ENCODE measurements at places on chromosomes 13 and 19.
A peak's percentile ranks its signal among the peaks of the same experiment; 100 is the strongest.

DNA sequence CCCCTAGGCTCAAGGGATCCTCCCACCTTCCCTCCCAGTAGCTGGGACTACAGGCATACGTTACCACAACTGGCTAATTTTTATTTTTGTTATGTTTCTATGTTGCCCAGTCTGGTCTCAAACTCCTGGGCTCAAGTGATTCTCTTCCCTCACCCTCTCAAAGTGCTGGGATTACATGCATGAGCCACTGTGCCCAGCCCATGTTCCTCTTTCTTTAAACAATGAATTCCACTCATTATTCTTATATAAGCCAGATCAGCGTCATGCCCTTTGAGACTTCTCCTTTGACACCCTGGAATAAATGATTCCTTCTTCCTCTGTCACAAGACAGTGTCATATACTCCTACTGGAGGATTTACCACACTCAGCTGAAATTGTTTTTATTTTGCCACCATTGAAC is 519.9 kb upstream of the SPRY2 start:
- DNase-seq, result no peak

DNA sequence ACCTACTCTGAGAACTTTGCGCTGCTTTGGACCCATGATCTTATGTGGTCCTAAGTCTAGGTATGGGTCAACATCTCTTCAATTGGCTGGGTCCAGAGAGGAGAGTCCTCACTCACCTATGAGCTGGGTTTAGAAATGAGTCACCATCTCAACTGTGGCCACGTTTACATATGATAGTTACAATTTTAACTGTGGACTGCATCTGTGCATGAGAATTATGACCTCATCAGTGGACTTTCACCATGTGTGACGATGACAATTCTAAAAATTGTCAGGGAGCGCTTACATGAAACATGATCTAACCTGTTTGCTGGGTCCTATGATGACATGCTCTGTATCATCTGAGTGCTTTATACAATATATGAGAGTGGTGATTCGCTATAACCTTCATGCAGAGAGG is 12.7 kb upstream of the ZNF724 start:
- no peak for DNase-seq

DNA sequence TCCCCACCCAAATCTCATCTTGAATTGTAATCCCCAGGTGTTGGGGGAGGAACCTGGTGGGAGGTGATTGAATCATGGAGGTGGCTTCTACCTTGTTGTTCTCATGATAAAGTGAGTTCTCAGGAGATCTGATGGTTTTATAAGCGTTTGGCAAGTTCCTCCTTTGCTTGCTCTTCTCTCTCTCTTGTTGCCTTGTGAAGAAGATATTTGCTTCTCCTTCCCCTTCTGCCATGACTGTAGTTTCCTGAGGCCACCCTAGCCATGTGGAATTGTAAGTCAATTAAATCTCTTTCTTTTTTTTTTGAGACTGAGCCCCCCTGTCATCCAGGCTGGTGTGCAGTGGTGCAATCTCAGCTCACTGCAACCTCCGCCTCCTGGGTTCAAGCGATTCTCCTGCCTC is 34.4 kb downstream of the VSTM1 start:
- no peak for DNase-seq

- DNase-seq, result no peak
Measured at GRCh38 chr13:27481766-27482165, 31.4 kb upstream of the MTIF3 start.

- no peak for DNase-seq
Measured at GRCh38 chr13:20171364-20171763, 10.5 kb upstream of the GJA3 start.

GRCh38 chr13:93248627-93249047 is 22.0 kb downstream of the GPC6 start:
- no peak for DNase-seq

DNA sequence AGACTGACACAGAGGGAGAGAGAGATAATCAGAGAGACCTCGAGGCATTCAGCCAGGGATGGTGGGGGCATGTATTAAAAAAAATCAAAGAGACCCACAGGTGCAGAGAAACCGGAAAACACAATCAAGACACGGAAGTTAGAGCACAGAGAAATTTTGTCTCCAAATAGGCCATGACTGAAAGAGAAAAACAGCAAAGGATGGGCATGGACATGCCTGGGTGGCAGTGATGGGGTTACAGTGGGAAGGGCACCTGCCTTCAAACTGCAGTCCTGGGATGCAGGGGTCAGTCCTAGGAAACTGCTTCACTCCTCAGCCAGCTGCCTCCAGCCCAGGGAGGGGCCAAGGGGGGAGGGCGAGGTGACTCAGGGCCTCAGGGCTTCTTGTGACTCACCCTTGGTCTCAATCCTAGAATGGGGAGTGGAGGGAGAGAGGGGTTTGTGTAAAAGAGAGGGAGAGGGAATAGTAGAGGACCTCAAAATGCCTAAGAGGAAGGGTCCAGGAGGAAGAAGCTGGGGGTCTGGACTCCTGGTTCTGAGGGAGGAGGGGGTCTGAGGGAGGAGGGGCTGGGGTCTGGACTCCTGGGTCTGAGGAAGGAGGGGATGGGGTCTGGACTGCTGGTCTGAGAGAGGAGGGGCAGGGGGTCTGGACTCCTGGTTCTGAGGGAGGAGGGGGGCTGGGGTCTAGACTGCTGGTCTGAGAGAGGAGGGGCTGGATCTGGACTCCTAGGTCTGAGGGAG is 3.6 kb upstream of the KCNN4 start:
- DNase-seq, result peak; percentile 63

DNA sequence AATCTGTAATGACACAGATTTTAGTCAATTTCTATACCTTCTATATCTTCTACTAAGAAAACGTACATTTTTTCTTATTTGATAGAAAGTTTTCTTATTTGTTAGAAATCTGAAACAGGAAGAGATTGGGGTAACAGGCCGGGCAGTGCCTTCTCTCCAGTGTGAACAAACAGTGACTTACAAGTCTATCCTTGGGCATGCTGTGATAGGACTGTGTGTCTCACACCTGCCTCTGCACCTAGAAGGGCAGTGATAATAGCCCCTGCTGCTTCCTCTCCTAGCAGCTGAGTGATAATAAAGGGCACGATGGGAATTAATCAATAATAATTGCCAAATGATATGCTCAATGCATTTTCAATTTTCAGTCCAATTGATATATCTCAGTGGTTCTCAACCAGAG is 1.4 kb downstream of the TMEM272 start:
- DNase-seq, result no peak

DNA sequence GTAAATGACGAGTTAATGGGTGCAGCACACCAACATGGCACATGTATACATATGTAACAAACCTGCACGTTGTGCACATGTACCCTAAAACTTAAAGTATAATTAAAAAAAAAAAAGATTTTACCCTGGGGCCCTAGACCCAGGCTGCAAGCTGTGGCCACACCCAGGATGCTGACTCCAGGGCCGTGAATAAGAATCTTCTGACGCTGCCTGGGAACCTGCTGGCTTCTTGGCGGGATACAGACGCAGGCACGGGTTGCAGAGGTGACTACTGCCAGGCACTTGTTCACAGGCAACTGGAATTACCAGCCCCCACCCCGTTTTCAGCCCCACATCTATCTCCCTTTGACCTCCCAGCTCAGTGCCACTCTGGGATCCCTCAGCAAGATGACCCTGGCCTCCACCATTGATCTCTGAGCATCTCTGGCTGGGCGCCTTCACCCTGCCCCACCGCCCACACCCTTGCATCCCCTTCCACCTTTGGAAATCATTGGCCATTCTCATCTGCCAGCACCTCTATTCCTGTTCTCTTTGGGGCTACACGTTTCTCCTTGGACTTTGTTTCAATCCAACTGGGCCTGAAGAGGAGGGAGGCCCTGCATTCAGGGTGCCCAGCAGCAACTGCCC is 21.1 kb upstream of the CFAP97D2 start:
- no peak for DNase-seq

All from stimulated activated naive CD4-positive, alpha-beta T cell treated with Interleukin-2 at 50 U/mL for 16 hours (primary cell).